NCI-H1417 treated with DMSO at 0.1 percent for 48 hours (cell line): ENCODE measurements at places on chromosomes 3 and 15.

DNA sequence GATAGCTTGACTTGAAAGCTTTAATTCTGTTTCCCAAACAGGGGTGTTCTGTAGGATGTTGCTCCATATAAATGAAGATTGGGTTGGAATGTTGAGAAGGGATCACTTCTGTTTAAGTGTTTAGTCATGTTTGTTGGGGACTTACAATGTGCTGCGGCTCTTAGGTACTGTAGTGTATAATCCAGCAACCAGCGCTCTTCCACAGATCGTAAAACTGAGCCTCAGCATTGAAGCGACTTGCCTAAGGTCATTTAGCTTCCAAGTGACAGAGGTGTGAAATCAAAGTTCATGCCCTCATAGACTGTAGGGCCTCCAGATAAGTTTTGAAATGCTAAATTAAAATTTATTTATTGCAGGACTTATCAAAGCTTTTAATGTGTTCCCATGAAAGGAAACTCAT lies 1.8 kb downstream of the MKRN2 start:
- no peak for DNase-seq

GRCh38 chr3:18046131-18046915 lies 303.9 kb upstream of the TBC1D5 start:
- DNase-seq = no peak

GRCh38 chr3:33652736-33653135 lies 65.3 kb downstream of the CLASP2 start:
- no peak for DNase-seq

- DNase-seq = no peak
These were observed 37.6 kb downstream of the RAB8B start for GRCh38 chr15:63226966-63227401.

DNA sequence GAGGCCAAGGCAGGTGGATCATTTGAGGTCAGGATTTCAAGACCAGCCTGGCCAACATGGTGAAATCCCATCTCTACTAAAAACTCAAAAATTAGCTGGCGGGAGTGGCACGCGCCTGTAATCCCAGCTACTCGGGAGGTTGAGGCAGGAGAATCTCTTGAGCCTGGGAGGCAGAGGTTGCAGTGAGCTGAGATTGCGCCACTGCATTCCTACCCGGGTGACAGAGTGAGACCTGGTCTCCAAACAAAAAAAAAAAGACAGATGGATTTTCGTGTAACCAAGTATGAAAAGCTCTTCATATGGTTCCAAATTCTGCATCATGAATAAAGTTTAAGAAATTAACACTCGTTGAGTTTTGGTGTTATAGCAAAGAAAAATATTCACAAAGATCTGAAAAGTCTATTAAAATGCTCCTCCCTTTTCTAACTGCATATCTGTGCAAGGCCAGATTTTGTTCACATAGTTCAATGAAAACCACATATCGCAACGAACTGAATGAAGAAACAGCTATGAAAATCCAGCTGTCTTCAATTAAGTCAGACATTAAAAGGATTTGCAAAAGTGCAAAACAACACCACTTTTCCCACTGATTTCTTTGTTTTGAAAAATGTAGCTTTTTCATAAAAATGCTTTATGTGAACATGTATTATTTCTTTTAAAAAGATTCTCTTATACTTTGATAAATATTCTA lies 23.8 kb upstream of the FBLN2 start:
- no peak for DNase-seq
